Hypothalamus (tissue), 51 donors: ENCODE measurements at places on chromosomes 7 and 10.
A peak's percentile ranks its signal among the peaks of the same experiment; 100 is the strongest.

DNA sequence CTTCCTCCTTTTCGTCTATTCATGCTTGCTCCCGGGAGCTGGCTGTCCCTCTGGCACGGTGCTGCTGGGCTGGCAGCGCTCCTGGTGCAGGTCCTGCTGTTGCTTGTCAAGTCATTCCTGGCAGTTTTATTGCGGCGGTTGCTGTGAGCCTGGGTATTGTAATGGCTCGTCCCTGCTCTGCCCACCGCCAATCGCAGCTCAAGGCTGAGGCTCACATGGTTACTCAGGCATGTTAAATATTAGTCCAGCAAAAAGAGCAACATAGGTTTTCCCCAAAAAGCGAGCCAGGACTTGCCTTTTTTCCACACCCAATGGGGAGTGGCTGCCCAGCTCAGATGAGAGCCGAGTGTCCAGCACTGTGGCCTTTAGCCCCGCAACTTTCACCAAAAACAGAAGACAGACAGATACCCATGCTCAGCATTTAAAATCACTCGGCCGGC is 492.9 kb upstream of the FOXK1 start:
- DNase-seq, result peak; percentile 32

DNA sequence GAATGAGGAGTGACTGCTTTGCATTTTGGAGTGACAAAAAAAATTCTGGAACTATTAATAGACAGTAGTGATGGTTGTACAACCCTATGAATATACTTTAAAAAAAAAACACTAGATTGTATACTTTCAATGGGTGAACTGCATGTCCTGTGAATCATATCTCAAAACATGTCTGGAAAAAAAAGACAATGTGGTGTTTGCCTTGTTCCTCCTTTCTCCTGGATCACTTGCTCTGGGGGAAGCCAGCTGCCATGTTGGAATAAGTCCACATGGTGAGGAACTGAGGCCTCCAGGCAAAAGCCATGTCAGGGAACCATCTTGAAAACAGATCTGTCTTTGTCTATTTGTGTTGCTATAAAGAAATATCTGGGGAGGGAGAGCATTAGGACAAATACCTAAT is 39.5 kb upstream of the YAE1 start:
- no peak for DNase-seq

- no peak for DNase-seq
Observed at GRCh38 chr7:55379285-55379684, 14.1 kb downstream of the LANCL2 start.

DNA sequence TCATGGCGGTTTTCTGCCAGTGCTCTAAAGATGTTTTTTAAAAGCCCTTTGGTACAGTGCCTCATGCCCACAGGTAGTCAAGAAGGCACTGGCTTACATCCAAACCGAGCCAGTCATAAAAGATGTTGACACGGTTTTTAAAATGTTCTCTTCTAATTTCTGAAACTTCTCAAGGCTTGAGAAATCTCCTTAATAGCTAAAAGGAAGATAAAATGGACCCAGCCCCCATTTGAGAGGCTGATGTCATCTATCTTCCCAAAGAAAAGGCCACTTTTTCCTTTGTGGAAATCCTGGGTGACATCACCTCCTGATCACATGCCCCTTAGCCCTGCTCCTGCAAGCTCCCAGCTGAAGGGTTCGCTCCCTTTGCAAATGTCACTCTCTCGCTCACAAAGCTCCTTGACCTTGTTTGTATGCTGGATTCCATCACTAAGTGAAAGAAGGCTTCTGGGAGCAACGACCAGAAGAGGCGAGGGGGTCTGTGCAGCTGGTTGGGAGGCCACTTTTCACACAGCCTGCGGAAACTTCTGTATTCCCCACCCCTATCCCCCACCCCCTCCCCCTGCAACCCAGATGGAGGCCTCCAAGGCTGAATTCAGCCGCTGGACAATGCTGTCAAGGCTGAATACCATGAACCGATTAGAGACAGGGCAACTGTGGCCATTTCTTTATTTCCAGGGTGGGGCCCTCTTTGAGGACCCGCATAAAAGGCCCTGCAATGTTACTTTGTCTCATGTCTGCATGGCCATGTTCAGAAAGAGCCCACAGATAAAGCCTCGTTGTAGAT is 122.8 kb downstream of the CUBN start:
- DNase-seq, result no peak

GRCh38 chr7:142808461-142808801 is 37.7 kb downstream of the PRSS2 start:
- DNase-seq, result no peak
